Activated T-helper 2 cell treated with anti-CD3 and anti-CD28 coated beads, Interferon-gamma antibody, Interleukin-2, Interleukin-4, amounts not matched to agents 10 μg/mL and 5 μg/mL and 100 μg/mL, durations not matched to agents 14 hours and 24 hours and 36 hours (primary cell): ENCODE measurements at places on chromosomes 7 and 10. TPM values are rescaled to one million over a fixed set of nuclear protein-coding genes. Genes with fewer than 3 reads are reported as not detected.

DNA sequence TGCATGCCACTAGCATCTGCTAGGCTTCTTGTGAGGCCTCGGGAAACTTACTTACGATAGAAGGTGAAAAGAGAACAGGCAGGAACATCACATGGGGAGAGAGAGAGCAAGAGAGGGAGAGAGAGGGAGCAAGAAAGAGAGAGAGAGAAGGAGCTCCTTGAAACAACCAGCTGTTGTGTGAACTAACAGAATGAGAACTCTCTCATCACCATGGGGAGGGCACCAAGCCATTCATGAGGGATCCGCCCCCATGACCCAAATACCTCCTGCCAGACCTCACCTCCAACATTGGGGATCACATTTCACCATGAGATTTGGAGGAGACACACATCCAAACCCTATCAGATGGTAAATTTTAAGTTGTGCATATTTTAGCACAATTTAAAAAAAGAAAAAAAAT lies 1217.2 kb downstream of the TYW1 start:
- H3K4me1 ChIP-seq, result no peaks in the 10 kb centered on the region
- no peak overlapping the region for H3K4me3 ChIP-seq
- no peak for DNase-seq
- H3K27me3 ChIP-seq, result no peaks in the 10 kb centered on the region
- H3K36me3 ChIP-seq, result no peaks in the 10 kb centered on the region
- no peak overlapping the region for H3K27ac ChIP-seq

DNA sequence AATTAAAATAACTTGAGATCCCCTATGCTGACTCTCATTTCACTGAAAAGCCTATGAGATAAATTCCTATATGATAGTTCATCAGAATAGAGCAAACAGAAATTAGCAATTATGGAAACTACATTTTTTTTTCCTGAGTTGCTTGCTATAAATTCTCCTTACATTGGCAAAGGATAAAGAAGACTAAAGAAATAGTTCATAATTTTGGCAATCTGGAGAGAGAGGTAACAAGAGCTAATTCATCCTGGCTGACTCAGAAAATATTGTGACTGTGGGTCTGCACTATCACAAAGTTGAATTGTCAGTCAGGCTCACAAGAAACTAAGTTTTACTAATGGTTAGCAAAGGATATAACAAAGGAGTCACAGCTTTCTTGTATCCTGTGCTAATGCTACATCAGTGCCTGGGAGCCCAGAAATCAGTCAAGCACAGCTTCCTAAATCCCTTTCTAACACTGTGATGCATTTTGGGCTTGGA lies 483.0 kb downstream of the MAGI2 start:
- H3K27ac ChIP-seq, result no peak overlapping the region
- DNase-seq, result no peak
- H3K4me3 ChIP-seq, result no peak overlapping the region
- H3K36me3 ChIP-seq, result no peaks in the 10 kb centered on the region

- H3K36me3 ChIP-seq, result peaks cover 16% of the 10 kb centered on the region
- H3K4me1 ChIP-seq, result peaks cover 17% of the 10 kb centered on the region
- peak overlapping the region; percentile 95 for H3K27ac ChIP-seq
- DNase-seq, result no peak
These were observed 26.3 kb downstream of the ANKRD61 start for GRCh38 chr7:6057316-6058129.

GRCh38 chr7:6630007-6630849 lies 6.9 kb upstream of the ZNF316 start:
- no peak overlapping the region for H3K4me3 ChIP-seq
- DNase-seq, result no peak
- H3K4me1 ChIP-seq, result no peaks in the 10 kb centered on the region
- H3K36me3 ChIP-seq, result no peaks in the 10 kb centered on the region
- no peaks in the 10 kb centered on the region for H3K27me3 ChIP-seq

DNA sequence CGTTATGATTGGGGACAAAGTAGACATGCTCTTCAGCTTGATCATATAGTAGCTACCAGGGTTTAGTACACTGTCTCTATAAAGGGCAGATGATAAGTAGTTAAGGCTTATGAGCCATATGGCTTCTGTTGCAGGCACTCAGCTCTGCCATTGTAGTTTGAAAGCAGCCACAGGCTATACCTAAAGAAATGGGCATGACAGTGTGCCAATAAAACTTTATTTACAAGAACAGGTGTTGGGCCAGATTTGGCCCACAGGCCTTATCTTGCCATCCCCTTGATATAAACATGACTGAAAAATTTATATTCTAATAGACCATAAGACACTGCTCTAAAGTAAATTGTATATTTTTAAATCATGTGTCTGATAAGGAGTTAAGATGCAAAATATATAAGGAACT lies 36.6 kb downstream of the GRK5 start:
- no peaks in the 10 kb centered on the region for H3K27me3 ChIP-seq
- peaks cover 24% of the 10 kb centered on the region for H3K4me1 ChIP-seq
- H3K4me3 ChIP-seq, result no peak overlapping the region
- no peak for DNase-seq
- no peak overlapping the region for H3K27ac ChIP-seq
- H3K36me3 ChIP-seq, result peaks cover 3% of the 10 kb centered on the region

GRCh38 chr10:95329296-95329695 lies 38.5 kb upstream of the PDLIM1 start:
- DNase-seq, result no peak
- H3K36me3 ChIP-seq, result no peaks in the 10 kb centered on the region
- H3K27ac ChIP-seq, result no peak overlapping the region
- no peak overlapping the region for H3K4me3 ChIP-seq

DNA sequence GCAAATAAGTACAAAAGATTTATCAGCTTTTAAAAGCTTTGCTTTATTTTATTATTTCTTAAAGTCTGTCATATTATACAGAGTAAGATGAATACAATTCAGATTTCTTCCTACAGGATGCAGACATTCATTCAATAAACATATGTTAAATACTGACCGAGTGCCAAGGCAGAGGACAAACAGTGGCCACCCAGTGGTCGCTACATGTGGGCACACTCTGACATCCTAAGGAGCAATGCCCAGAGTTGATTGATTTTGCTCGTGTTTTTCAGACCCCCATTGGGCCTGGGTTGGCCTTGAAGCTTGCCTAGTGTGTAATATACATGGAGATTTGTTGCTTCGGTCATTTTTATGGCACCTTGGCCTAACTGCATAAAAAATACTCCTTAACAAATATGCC lies 201.2 kb downstream of the CCDC3 start:
- no peak overlapping the region for H3K27ac ChIP-seq
- DNase-seq, result no peak
- H3K4me3 ChIP-seq, result no peak overlapping the region
- no peaks in the 10 kb centered on the region for H3K27me3 ChIP-seq

DNA sequence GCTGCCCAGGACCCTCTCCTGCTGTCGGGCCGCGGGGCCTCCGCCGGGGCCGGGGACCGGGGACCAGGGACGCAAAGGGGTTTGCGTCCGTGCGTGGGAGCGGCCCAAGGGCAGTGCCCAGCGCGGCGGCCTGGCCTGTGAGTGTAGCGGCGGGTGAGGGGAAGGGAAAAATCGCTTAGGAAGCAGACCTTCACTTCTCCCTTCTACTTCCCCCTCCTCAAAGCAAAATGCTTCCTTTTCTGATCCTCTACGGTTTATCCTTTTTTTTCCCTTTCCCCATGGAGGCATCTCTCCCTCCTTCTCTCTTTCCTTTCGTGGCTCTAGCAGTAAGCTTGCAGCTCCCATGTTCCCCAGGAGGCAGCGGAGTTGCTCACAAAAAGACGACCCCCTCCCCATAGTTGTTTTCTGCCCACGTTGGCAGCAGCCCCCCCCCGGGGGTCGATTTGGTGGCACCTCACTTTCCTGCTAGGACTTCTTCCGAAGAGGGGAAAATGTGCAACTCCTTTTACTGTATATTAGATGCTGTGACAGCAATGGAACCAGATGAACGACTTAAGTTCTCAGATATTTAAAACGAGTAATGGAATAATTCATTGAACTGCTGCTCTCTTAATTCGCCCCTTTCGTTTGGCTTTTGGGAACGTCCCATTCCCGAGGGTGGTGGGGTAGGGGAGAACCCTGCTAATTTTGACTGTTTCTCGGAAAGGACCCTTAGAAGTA lies 724 bp downstream of the CAPZA2 start:
- H3K36me3 ChIP-seq, result peaks cover 22% of the 10 kb centered on the region
- peak overlapping the region; percentile 95 for H3K27ac ChIP-seq
- DNase-seq, result no peak
- H3K27me3 ChIP-seq, result peaks cover 15% of the 10 kb centered on the region
- H3K4me3 ChIP-seq, result peak overlapping the region; percentile 96

GRCh38 chr7:141012044-141012685 lies 2.6 kb downstream of the MRPS33 start:
- H3K4me1 ChIP-seq, result peaks cover 31% of the 10 kb centered on the region
- H3K4me3 ChIP-seq, result no peak overlapping the region
- peak; percentile 67 for DNase-seq
- peak overlapping the region; percentile 82 for H3K27ac ChIP-seq
- peaks cover 31% of the 10 kb centered on the region for H3K36me3 ChIP-seq

- H3K27me3 ChIP-seq, result peaks cover 2% of the 10 kb centered on the region
- no peak for DNase-seq
- no peak overlapping the region for H3K4me3 ChIP-seq
- H3K27ac ChIP-seq, result no peak overlapping the region
These were observed 59.1 kb upstream of the PPP1R3C start for GRCh38 chr10:91691981-91692380.

- peaks cover 37% of the 10 kb centered on the region for H3K36me3 ChIP-seq
- DNase-seq, result no peak
- no peak overlapping the region for H3K4me3 ChIP-seq
- no peak overlapping the region for H3K27ac ChIP-seq
- H3K4me1 ChIP-seq, result peaks cover 2% of the 10 kb centered on the region
These were observed 38.6 kb upstream of the ZMIZ2 start for GRCh38 chr7:44709945-44710596.

DNA sequence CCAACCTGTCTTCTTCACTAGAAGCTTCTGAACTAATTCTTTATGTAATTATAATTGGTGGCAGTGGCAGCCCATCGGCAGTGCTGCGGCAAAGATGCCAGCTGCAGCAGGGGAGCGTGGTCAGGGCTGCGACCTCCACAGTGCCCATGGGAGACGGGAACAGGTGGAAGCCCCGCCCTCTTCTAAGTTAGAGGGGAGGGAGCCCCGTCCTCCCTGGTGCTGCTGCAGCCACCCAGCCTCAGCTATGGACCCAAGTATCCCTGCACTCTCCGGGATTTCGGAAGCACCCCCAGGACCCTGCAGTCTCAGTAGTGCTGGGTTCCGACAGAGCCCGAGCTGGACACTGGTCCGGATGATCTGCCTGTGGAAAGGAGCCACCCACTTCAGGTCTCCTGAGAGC lies 117.0 kb upstream of the MBL2 start:
- H3K36me3 ChIP-seq, result no peaks in the 10 kb centered on the region
- DNase-seq, result no peak
- H3K27ac ChIP-seq, result no peak overlapping the region
- H3K27me3 ChIP-seq, result no peaks in the 10 kb centered on the region

GRCh38 chr7:39606352-39606751 lies 17.0 kb upstream of the RALA start:
- no peak overlapping the region for H3K27ac ChIP-seq
- H3K4me1 ChIP-seq, result peaks cover 35% of the 10 kb centered on the region
- DNase-seq, result no peak
- no peak overlapping the region for H3K4me3 ChIP-seq
- H3K36me3 ChIP-seq, result no peaks in the 10 kb centered on the region

DNA sequence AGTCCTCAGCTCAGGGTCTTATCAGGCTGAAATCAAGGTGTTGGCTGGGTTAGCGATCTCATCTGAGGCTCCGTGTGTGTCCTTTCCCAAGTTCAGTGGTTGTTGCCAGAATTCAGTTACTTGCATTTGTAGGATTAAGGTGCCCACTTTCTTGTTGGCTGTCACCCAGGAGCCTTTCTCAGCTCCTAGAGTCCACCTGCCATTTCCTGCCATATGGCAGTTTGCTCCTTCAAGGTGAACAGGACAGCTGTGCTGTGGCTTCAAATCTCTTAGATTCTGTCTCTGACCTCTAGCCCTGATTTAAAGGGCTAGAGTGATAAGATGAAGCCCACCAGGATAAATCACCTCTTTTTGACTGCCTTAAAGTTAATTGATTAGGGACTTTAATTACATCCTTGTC lies 1.0 kb upstream of the HIF1AN start:
- no peaks in the 10 kb centered on the region for H3K27me3 ChIP-seq
- no peak overlapping the region for H3K27ac ChIP-seq
- no peak for DNase-seq

GRCh38 chr7:91043186-91043585 lies 221.0 kb upstream of the FZD1 start:
- no peak overlapping the region for H3K27ac ChIP-seq
- no peaks in the 10 kb centered on the region for H3K4me1 ChIP-seq
- no peaks in the 10 kb centered on the region for H3K36me3 ChIP-seq
- no peak overlapping the region for H3K4me3 ChIP-seq
- no peak for DNase-seq

DNA sequence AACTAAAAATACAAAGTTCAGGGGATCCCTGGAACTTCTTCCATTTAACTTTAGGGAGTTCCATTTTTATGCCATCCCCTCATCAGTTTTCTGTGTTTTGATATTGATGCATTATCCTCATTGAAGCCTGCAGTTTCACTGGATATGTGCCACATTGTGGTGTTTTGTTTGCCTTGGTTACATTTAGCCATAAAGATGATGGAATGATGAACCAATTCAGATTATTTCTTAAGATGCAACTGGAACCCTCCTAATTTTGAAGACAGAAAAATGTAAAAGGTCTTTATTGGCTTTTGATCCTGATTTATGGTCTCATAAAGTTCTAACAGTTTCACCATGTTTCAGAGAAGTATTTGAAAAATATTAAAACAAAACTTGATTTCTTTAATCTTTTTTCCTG lies 314.2 kb upstream of the KLF6 start:
- peaks cover 26% of the 10 kb centered on the region for H3K4me1 ChIP-seq
- H3K36me3 ChIP-seq, result no peaks in the 10 kb centered on the region
- H3K27ac ChIP-seq, result no peak overlapping the region
- H3K27me3 ChIP-seq, result peaks cover 9% of the 10 kb centered on the region
- H3K4me3 ChIP-seq, result no peak overlapping the region
- no peak for DNase-seq

- H3K27me3 ChIP-seq, result no peaks in the 10 kb centered on the region
- peaks cover 9% of the 10 kb centered on the region for H3K4me1 ChIP-seq
- no peak overlapping the region for H3K4me3 ChIP-seq
- DNase-seq, result no peak
- H3K36me3 ChIP-seq, result peaks cover 69% of the 10 kb centered on the region
- H3K27ac ChIP-seq, result no peak overlapping the region
These were observed 40.0 kb downstream of the NACAD start for GRCh38 chr7:45048748-45049147.

DNA sequence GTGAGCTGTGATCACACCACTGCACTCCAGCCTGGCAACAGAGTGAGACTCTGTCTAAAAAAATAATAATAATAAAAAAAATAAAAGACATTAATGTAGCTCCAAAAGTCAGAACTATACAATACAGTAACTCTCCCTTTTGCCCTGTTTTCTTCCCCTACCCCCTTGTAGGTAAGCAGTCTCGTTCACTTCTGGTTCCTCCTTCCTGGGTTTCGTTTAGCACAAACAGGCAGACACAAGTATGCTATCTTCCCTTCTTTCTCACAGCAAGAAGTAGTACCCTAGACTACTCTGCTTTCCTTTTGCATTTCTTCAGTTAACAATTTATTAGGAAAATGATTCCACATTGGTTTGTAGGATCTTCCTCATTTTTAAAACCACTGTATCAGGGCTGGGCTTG lies 33.1 kb downstream of the PDSS1 start:
- H3K4me1 ChIP-seq, result peaks cover 7% of the 10 kb centered on the region
- no peaks in the 10 kb centered on the region for H3K27me3 ChIP-seq
- no peak for DNase-seq
- H3K27ac ChIP-seq, result no peak overlapping the region
- H3K4me3 ChIP-seq, result no peak overlapping the region
- peaks cover 73% of the 10 kb centered on the region for H3K36me3 ChIP-seq

The FZD1 gene
- total RNA-seq, result 0.80 and 0.84 TPM in 2 replicates

The ODAD2 gene
- total RNA-seq, result not detected in 2 replicates

The RSPH10B gene
- total RNA-seq, result 0.30 and 0.59 TPM in 2 replicates

The SLC16A9 gene
- total RNA-seq, result 1.9 and 2.1 TPM in 2 replicates

The SPDYE18 gene
- total RNA-seq, result 0.46 TPM in 1 of 2 replicates, not detected in the other

The NPM3 gene
- 139 and 140 TPM in 2 replicates for total RNA-seq

The ZNF804B gene
- not detected in 2 replicates for total RNA-seq

The CCDC6 gene
- total RNA-seq, result 61.5 and 63.1 TPM in 2 replicates
